ENCODE measurements at places on chromosomes 4 and X.

- no peak for DNase-seq
Observed at GRCh38 chr4:172928347-172928746, 240.3 kb upstream of the GALNT7 start.

- no peak for DNase-seq
Observed at GRCh38 chr4:2786152-2786671, 6.7 kb upstream of the SH3BP2 start.

DNA sequence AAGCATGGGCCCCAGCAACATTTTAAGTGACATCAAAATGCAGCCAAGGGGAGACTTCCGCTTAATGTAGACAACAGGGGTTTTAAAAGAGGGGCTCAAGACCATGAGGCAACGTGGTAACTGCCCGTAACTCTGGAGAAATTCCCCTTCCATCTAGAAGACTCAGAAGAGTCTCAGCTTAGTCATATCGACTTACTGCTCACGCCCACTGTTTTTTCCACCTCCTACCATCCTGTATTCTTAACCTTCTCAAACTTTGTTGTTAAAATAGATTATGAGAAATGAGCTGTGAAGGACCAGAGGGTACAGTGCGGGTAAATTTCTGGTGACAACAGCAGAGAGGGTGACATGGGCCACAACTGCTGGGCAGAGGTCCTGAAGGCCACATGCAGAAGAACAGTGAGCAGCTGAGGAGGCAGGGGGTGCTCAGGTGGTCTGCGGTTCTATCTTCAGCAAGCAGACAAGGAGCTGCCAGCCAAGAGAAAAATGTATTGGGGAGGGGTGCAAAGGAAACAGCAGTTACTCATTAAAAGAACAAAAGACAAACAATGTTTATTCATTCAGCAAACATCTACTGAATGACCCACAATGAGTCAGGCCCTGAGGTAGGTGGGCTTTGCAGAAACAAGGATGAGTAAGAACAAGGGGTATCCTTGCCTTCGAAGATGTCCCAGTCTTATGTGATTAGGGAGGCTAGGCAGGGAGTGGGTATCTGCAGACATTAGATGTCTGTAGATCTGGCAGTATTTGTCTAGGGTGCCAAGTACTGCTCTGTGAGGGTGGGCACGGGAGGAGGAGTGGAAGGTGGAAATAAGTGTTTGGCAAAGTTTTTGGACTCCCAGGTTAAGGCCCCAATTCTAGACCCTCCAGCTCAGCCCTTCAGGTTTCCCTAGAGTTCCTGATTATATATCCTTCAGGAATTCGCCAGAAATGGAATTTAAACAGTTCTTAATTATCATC is 175.3 kb downstream of the TSPAN5 start:
- no peak for DNase-seq

- no peak for DNase-seq
Observed at GRCh38 chr4:104210420-104210819, 284.3 kb downstream of the CXXC4 start.

DNA sequence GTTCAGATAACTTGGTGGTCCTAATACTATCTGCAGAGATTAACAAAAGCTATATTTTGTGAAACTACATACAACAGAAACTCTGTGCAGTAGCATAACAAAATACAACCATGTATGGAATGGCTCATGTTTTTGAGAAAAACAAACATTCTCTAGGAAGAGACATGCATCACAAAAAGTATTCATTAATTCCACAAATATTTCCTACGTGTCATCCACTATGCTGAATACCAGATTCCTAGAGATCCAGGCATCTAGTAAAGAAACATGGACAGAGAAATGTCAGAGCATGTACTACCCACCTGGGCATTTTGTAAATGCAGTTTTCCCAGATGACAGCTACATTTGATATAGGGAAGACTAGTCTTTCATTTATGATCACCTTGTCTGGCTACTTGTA is 248.1 kb downstream of the OPHN1 start:
- DNase-seq: no peak

DNA sequence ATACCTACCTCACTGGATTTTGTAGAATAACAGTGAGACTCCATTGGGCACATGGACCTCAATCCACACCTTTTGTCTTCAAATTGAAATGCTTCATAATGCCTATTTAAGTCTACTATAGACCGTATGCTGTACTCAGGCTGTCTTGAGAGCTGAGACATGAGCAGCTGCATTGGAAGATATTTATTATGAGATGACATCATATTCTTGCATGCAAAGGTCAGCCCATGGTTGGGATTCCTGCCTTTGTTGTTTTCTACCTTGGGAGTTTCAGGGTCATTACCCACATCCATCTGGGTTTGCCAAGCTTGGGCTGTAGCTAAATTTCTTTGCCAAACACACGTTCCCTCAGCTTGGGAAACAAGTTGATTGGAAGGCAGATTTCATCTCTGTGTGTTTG is 33.2 kb upstream of the MAMLD1 start:
- DNase-seq: no peak

DNA sequence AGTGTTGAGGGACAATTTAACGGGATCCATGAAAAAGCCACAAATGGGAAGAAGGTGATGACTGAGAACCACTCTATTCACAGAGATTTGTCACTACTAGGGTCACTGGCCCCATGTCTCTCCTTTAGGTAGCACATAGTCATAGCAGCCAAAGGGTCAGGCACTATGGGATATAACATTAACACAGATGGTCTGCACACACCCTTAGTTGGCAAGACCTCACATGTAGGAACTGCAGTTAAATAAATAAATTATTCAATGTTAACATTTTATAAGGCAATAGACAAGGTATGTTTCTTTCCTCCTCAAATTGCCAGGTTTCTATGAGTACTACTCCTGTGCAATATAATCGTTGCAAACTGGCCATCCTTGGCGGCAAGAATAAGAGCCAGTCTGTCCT is 10.9 kb downstream of the RASGEF1B start:
- DNase-seq: no peak

Measured in KBM-7 (cell line).